Activated CD8-positive, alpha-beta memory T cell treated with anti-CD3 and anti-CD28 coated beads for 1 hour (primary cell): ENCODE measurements at places on chromosomes 7 and 10.

GRCh38 chr10:4781955-4782354 lies 44.1 kb upstream of the AKR1E2 start:
- no peak for DNase-seq

DNA sequence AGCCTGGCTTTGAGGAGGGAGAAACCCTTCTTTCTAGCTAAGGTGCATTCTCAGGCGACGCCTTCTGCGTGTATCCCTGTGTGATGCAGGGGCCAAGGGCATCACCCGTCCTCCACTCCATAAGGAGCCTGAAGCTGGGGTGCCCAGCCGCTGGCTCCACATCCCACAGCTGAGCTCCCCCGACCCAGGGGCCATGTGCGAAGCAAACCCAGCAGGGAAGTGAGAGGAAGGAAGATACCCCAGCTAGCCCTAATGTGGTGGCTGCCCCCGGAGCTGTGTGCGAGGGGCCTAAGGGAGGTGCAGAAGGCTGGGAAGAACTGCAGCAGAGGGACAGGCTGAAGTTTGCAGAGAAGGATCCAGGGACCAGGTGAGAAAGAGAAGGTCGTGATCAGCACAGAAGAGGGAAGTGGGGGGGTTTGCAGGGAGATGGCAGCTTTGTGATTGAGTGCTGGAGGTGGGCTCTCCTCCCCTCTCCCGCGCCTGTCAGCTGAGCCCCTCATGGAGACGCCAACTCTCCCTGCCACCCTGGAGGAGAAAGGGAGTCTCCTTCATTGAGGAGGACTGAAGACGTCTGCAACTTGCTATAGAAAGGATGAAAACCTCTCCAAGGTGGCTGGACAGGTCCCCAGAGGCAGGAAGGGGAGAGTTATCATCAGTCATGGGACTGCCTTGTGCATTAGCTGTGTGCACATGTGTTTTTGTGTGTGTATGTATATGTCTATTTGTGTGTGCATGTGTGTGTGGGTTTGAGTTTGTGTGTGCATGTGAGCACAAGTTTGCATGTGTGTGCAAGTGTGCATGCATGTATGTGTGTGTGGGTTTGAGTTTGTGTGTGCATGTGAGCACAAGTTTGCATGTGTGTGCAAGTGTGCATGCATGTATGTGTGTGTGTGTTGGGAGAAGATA lies 3.5 kb upstream of the CALML5 start:
- DNase-seq: no peak

GRCh38 chr10:44466236-44466635 lies 81.3 kb upstream of the CXCL12 start:
- DNase-seq: no peak

DNA sequence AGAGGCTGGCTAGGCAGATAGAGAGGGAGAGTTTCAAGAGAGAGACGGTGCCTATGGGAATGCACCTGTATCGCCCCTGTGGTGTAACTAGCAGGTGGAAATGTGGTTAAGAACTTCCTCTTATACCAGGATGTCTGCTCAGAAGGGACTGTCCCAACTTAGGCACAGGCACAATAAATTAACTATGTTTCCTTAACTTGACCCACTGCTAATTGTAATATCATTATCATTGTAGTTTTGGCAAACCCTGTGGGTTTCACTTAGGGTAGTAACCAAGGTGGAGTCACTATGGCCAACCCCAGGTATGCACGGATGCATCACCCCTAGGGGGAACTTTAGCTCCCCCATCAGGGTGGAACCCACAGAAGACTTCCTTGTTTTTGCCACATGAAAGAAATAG lies 455.7 kb downstream of the DGKB start:
- DNase-seq: no peak

DNA sequence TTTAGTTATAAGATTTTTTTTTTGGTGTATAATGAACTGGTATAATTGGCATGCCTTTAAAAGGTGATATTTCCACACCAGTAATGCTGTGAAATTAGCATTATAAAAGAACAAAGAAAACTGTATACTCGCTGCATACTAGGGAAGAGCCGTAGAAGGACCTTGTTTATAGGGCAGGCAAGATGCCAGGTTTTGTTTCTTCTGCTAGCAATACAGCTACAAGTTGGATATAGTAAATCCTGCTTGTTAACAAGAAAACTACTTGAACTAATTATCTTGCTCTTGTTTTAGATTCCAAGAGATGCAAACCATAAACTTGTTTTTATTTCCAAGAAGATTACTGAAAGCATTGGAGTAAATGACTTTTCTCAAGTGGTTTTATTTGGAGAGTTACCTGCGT lies 1.9 kb downstream of the DNAH11 start:
- no peak for DNase-seq

- no peak for DNase-seq
Measured at GRCh38 chr10:123614888-123615287, 51.3 kb upstream of the GPR26 start.

- no peak for DNase-seq
Measured at GRCh38 chr7:29749701-29750321, 56.5 kb upstream of the WIPF3 start.

DNA sequence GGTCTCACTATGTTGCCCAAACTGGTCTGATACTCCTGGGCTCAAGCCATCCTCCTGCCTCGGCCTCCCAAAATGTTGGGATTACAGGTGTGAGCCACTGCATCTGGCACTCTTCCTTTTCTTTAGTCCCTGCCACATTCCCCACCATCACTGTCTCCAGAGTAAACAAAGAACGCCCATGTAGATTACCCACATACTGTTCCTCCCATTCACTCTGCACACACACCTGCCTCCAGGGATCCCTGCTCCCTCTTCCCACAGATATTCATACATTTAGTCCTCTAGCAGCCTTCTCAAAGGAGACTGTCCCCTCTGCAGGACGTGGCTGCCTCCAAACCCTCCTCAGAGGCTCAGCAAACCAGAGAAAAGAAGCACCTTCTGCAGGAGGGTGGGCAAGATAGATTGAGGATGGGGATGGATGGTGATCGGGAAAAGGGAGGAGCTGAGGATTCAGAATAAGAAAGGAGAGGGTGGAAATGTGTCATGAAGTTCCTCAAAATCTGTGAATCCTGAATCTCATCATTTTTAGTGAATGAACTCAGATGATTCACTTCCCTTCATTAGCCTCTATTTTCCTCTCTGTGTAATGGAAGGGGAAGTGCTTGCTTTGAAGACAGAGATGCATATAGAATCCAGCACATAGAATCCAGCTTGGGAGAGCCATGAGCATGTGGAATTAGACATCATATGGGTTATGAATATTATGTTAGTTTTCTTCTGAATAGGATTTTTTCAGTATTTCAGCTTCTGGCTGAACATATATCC lies 5.5 kb upstream of the PLAU start:
- DNase-seq: no peak

GRCh38 chr7:122310119-122311021 lies 5.8 kb upstream of the FEZF1 start:
- DNase-seq: no peak

- DNase-seq: no peak
Measured at GRCh38 chr10:117544711-117545140, 2.2 kb downstream of the EMX2 start.

DNA sequence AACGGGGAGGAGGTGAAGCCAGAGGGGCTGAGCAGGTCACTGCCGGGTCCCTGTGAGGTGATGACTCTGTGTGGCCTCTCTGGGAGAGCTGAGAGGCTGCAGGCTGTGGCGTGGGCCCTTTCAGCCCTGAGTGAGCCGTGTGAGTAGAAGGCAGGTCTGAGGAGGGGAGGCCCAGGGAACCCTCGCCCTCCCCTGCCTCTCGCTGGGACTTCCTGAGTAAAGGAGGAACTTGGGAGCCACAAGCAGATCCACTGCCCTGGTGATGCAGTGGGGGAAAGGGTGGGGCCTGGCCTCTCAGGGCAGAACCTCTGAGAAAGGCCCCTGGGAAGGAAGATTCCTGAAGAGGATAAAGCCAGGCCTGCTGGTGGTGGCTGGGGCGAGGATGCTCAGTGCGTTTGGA lies 22.8 kb downstream of the EEPD1 start:
- no peak for DNase-seq

DNA sequence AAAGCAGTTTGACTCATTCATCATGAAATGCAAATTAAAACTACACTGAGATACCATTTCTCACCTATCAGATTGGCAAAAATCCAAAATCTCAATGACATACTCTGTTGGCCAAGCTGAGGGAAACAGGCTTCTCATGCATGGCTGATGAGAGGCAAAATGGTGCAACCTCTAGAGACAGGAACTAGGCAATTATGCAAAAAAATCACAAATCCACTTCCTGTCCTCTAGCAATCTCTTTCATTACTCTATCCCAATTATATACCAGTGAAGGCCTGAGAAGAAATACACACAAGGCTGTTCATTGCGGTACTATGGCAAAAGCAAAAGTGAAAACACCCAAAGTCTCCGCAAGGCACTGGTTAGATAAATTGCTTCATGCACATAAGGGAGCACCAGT lies 25.9 kb upstream of the PTPRN2 start:
- no peak for DNase-seq

- no peak for DNase-seq
Measured at GRCh38 chr10:130378556-130379400, 242.6 kb downstream of the GLRX3 start.

DNA sequence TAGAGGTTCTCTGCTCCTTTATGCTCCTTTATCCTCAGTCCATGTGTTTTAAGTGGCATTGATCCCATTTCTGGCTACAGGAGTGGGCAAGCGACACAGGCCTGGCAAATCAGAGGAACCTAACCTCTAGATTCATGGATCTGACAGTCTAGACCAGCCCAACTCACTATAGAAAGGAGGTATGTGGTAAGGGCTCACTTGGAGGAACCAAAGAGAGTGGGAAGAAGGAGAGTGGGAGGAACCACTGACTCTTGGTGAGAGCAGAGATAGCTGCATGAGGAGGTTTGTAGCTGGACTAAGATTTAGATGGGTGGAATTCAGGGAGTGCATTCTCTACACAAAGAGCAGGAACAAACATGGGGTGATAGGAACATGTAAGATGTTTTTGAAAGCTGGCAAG lies 11.6 kb upstream of the FRAT1 start:
- no peak for DNase-seq

- no peak for DNase-seq
Measured at GRCh38 chr10:10338339-10338738, 679.3 kb upstream of the CELF2 start.

GRCh38 chr7:26127411-26127810 lies 24.6 kb upstream of the NFE2L3 start:
- DNase-seq: no peak

DNA sequence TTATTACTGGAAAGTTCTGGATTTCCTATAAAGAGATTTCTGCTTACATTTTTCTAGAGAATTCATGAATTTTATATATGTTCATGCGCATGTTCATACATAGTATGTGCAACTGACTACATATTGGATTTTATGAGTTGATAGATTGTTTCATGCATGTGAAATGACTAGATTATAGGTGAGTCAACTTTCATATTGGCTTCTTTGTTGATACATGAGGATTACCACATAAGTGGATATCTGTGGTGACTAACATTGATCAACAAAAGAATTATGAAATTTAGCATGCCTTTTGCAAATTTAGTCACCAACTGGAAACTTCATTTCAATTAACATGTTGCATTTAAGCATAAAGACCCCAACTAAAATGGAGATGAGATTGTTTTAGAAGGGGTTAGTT lies 99.0 kb downstream of the GNAT3 start:
- no peak for DNase-seq

GRCh38 chr7:15292138-15292537 lies 269.7 kb downstream of the AGMO start:
- no peak for DNase-seq

DNA sequence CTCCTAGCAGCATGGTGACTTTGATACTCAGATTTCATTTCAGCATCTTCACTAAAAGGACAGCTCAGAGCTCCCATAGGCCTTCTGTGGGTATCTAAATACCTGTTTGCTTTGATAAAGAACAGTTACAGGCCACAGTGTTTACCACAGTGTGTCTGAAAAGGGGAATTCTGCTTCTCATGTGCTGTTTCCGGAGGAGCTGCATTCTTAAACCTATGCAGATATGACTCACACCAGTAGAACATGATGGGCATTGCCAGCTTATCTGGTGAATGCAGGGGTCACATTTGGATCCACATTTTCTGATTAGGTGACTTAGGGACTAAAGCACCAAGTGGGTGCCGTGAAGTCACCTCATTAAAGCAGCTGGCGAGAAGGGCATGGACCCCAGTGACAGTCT lies 52.6 kb downstream of the TRRAP start:
- no peak for DNase-seq

DNA sequence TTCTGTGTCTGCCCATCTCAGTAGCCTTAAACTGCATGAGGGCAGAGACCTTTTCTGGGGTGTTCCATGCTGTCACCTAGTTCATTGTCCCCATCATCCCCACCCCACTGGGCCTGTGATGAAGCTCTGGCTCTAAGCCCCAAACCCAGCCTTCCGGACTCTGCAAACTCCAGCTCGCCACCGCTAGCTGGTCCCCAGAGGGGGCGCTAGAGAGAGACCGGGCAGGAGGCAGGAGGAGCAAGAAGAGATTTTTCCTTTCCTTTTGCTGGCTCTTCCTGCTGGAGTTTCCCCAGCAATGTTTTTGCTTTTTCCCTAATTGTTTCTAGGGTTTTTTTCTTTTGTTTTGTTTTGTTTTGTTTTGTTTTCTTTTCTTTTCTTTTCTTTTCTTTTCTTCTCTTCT lies 234.4 kb downstream of the TEX36 start:
- no peak for DNase-seq

- DNase-seq: no peak
Measured at GRCh38 chr10:58608826-58609531, 96.3 kb downstream of the BICC1 start.

GRCh38 chr10:107898392-107898791 lies 733.9 kb upstream of the SORCS1 start:
- no peak for DNase-seq

DNA sequence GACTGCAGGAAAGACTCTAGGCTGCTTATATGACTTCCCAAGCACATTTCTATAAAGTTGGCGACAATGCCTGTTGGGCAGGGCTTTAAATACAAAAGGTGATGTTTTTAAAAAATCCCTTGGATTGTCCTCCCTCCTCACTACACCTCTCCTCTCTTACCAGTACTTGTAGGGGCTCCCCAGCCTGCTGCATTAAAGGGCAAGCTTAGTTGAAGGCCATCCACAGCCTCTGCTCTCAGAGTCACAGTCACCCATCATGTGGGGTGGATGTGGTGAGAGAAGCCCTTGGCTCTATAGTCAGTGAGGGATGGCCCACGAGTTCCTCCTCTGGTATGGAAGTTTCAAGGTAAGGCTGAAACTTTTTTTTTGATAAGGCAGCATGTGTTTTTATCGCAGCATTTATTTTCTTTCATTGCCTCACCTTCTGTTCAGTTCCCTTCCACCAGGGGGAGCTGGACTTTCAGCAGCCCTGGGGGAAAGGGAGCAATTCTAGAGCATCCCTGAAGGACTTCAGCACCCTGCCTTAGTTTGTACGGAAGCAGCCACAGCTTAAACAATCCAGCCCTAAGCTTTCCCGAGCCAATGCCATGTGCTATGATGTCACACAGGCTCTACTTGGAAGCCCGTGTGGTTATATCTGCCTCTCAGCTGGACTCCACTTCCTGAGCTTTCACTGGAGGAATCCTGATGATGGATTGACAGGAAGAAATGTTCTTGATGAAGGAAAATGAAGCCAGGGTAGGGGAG lies 131.9 kb downstream of the CALCR start:
- peak; percentile 1 for DNase-seq
